Progenitor cell of endocrine pancreas (in vitro differentiated cells): ENCODE measurements at places on chromosomes 7 and 10. TPM values are rescaled to one million over a fixed set of nuclear protein-coding genes. Genes with fewer than 3 reads are reported as not detected.

Gene SPDYE8
- 0.22 TPM in 1 of 2 replicates, not detected in the other for total RNA-seq

Gene CFAP58
- 0.24 and 0.29 TPM in 2 replicates for total RNA-seq

Gene SPDYE2B
- not detected in 2 replicates for total RNA-seq

Gene TUBB8
- total RNA-seq, result 0.71 and 0.77 TPM in 2 replicates

Gene ZSCAN25
- total RNA-seq, result 26.4 and 27.9 TPM in 2 replicates

Gene LRRD1
- 0.31 and 0.34 TPM in 2 replicates for total RNA-seq

Gene RPP38
- total RNA-seq, result 19.0 and 20.0 TPM in 2 replicates

Gene NPC1L1
- 21.0 and 21.2 TPM in 2 replicates for total RNA-seq

GRCh38 chr10:10545771-10546170 is 471.9 kb upstream of the CELF2 start:
- H3K4me3 ChIP-seq, result no peak overlapping the region
- no peaks in the 10 kb centered on the region for H3K36me3 ChIP-seq
- peaks cover 16% of the 10 kb centered on the region for H3K27me3 ChIP-seq
- DNase-seq, result no peak

- no peak for DNase-seq
- H3K27ac ChIP-seq, result no peak overlapping the region
- H3K27me3 ChIP-seq, result no peaks in the 10 kb centered on the region
- H3K4me1 ChIP-seq, result no peaks in the 10 kb centered on the region
Observed at GRCh38 chr7:18877874-18878273, 239.6 kb downstream of the TWIST1 start.

- no peak overlapping the region for H3K4me3 ChIP-seq
- no peak overlapping the region for H3K27ac ChIP-seq
- peaks cover 22% of the 10 kb centered on the region for H3K4me1 ChIP-seq
- no peaks in the 10 kb centered on the region for H3K36me3 ChIP-seq
Observed at GRCh38 chr7:117092785-117093184, 139.5 kb downstream of the ST7 start.

DNA sequence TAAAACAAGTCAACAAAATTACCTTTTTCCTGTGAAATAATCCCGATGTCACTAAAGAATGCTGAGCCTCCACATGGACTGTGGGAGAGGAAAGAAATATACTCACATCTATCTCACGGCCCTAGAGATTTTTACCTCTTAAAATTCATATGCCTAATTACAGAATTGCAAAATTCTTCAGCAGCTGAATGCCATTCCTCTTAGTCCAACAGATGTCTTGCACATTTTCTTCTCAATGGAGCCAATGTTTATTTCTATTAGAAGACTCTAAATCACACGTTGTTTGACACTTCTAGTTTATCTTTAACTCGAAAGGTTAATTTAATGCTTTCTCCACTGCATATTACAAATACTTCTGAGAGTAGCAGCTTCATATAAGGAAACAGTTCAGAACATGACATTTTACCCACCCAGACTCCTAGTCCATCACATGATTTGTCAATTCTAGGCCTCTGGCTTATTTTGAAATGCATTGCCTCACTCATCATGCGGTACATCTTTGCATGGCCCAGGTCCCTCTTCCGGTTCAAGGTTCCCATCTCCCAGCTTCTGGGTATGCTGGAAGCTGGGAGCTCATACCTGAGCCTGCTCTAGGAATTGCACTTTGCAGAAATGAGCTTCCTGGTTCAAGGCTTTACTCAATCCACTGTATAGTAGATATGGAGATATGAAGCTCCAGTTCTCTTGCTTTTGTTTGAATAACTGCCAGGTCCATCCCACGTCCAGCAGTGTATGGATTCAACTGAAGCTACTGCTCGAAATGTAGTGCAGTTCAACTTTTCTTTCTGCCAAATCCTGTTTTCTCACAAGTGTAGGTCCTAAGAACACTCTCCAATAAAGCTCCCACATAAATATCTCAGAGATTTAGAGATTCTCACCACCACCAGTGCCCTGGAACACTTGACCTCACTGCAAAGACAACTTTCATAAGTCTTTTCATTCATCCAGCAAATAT is 306.2 kb downstream of the GPR37 start:
- H3K27me3 ChIP-seq, result no peaks in the 10 kb centered on the region
- H3K4me3 ChIP-seq, result no peak overlapping the region
- H3K4me1 ChIP-seq, result peaks cover 24% of the 10 kb centered on the region

- no peak for DNase-seq
- H3K27me3 ChIP-seq, result peaks cover 7% of the 10 kb centered on the region
- H3K4me3 ChIP-seq, result no peak overlapping the region
- no peaks in the 10 kb centered on the region for H3K36me3 ChIP-seq
Observed at GRCh38 chr7:77409005-77409738, 7.0 kb downstream of the GSAP start.

DNA sequence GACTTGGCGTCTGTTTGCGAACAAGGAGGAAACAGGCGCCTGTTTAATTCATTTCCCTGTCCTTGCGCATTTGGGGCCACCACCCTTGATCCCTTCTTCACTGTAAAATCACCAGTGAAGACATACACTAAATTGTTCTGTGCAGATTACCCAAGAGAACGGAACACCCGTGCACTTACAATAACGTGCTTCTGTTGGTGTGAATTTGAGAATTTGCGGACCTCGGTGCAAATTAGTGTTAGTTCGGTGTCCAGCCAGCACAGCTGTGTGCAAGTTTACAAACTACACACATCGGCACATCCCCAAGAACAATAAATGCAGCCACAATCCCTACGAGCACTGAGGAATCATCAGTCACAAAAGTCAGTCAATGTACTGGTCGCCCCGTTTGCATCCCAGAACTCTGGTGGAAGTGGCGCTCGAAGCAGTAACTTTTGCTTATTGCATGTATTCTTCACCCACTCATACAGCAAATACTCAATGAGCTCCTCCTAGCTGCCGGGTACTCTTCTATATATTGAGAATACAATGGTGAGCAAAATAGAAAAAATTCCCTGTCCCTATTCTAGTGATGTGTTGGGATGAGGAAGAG is 786 bp upstream of the CNOT4 start:
- peaks cover 12% of the 10 kb centered on the region for H3K4me1 ChIP-seq
- no peaks in the 10 kb centered on the region for H3K36me3 ChIP-seq
- no peak overlapping the region for H3K27ac ChIP-seq

- H3K27ac ChIP-seq, result no peak overlapping the region
- H3K4me1 ChIP-seq, result peaks cover 9% of the 10 kb centered on the region
- H3K36me3 ChIP-seq, result no peaks in the 10 kb centered on the region
- H3K4me3 ChIP-seq, result no peak overlapping the region
- peaks cover 6% of the 10 kb centered on the region for H3K27me3 ChIP-seq
Observed at GRCh38 chr10:16853201-16853600, 36.0 kb upstream of the RSU1 start.

- no peaks in the 10 kb centered on the region for H3K36me3 ChIP-seq
- H3K27ac ChIP-seq, result peak overlapping the region; percentile 79
- H3K4me3 ChIP-seq, result no peak overlapping the region
- DNase-seq, result no peak
Observed at GRCh38 chr7:25029075-25029474, 49.1 kb upstream of the OSBPL3 start.

DNA sequence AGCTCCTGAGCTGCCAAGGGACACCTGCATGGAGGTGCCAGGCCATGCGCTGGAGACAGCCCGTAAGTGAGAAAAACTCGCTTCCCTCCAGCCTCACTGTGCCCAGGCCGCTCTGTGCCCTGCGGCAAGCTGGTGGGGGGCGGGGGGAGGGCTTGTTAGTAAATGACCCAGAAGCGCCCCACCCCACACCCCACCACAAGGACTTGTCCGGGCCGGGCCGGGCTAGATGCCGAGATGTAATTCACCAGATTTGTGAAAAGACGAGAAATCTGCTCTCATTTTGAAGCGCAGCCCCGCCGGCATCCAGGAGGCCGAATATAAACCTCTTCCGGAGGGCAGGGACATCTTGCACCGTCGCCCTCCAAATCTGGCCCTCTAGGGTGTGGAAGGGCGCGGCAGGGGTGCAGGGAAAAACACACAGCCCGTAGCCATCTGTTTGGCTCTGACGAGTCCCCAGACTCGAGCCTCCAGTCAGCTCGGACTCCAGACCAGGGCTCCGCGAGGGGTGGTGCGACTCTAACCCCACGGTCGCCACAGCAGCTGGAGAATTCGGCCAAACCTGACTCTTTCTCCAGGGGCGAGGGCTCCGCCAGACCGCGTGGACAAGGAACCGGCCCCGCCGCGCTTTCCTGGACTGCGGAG is 14.8 kb downstream of the TLX1 start:
- H3K27me3 ChIP-seq, result peaks cover 97% of the 10 kb centered on the region
- no peaks in the 10 kb centered on the region for H3K36me3 ChIP-seq
- H3K4me1 ChIP-seq, result no peaks in the 10 kb centered on the region
- H3K4me3 ChIP-seq, result no peak overlapping the region

GRCh38 chr10:4651404-4652037 is 174.5 kb upstream of the AKR1E2 start:
- no peaks in the 10 kb centered on the region for H3K36me3 ChIP-seq
- H3K4me1 ChIP-seq, result no peaks in the 10 kb centered on the region
- H3K27ac ChIP-seq, result no peak overlapping the region
- peaks cover 4% of the 10 kb centered on the region for H3K27me3 ChIP-seq

DNA sequence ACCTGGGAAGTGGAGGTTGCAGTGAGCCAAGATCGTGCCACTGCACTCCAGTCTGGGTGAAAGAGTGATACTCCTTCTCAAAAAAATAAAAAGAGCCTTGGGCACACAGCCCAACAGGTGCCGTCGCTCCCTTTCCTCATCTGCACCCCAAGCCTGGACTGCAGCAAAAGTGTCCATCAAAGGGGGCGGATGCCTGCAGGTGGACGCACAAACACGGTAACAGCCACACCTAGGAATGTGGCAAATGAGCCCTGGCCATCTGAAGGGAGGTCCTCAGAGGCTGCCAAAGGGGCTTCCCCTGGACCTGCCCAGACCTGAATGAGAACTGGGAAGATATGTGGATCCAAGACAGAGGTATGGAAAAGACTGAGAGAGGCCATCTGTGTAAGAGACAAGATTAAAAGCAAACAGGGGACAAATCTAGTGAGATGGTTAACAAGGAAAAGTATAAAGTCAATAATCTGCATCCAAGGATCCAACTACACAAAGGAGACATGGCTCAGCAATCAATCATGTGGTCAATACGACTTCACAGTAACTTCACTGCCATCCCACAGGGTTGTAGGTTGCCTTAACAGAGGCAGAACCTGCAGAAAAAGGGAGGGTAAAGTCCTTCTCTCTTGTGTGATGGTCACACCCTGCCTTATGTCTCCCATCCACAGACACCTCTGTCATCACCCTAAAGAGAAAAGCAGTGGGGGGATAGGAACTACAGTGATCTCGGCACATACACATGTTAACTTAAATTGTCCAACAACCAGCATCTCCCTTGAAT is 25.4 kb downstream of the DRGX start:
- no peaks in the 10 kb centered on the region for H3K4me1 ChIP-seq
- no peaks in the 10 kb centered on the region for H3K36me3 ChIP-seq
- H3K27ac ChIP-seq, result no peak overlapping the region
- H3K4me3 ChIP-seq, result no peak overlapping the region
- DNase-seq, result no peak

DNA sequence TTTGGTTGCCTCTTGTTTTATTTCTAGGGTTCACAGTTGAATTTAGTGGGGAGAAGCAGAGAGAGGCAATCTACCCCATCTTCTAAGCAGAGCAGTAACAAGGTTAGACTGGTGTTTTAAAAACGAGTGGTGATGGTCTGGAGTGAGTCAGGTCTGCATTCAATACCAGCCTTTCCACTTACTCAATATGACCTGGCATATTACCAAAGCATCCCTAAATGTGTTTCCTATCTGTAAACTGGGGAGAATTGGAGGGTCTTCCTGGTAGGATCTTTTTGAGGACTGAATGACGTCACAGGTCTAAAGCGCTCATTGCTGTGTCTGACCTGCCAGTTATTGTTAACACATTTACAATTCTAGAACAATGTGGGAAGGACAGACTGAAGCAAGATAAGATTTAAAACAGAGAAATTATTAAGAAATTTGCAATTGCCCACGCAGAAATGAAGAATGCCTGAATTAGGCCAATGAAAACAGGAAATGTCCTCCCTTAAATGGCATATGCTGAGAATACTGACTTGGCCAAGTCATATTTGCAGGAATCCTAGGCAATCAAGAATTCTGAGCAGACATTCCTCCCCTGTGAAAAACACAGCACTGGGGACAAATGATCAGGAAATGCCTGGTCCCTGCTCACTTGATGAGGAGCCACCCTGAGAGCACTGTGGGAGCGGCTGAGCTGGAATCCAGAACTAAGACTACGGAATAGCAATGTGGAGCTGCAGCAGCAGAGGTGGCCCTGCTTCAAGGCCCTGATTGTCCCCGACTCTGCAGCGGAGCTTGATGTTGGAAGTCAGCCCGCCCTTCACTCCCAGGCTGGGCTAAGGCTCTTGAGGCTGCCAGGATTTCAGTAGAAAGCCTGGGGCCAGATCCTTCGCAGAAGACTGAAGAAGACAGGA is 184.5 kb upstream of the CXCL12 start:
- H3K27ac ChIP-seq, result no peak overlapping the region
- no peaks in the 10 kb centered on the region for H3K4me1 ChIP-seq
- H3K27me3 ChIP-seq, result no peaks in the 10 kb centered on the region
- no peak overlapping the region for H3K4me3 ChIP-seq
- DNase-seq, result no peak

DNA sequence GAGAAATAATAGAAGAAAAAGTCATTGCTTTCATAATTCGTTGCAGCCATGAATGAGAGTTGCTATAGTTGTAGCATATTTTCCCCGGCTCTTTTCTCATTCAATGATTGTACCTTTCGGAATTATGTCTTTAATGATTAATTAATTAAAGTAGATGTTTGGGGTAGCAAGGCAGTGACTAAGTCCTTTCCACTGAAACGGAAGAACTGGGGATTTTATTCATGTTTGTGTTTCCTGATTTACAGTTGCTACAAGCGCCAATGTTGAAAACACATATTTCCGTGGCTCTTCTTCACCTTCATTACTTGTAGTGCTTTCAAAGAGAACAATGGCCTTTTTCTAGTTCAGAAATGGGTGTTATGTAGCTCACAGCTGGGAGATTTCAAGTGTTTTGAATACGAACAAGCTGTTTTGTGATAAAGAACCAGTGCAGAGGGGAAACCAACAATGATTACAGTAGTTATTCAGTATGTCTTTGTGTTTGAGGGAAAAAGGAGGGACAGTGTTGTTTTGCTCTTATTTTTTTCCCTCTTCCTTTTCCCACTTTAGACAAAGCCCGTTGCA is 153.5 kb downstream of the NSUN6 start:
- H3K4me1 ChIP-seq, result no peaks in the 10 kb centered on the region
- no peaks in the 10 kb centered on the region for H3K27me3 ChIP-seq
- DNase-seq, result no peak
- H3K27ac ChIP-seq, result no peak overlapping the region

DNA sequence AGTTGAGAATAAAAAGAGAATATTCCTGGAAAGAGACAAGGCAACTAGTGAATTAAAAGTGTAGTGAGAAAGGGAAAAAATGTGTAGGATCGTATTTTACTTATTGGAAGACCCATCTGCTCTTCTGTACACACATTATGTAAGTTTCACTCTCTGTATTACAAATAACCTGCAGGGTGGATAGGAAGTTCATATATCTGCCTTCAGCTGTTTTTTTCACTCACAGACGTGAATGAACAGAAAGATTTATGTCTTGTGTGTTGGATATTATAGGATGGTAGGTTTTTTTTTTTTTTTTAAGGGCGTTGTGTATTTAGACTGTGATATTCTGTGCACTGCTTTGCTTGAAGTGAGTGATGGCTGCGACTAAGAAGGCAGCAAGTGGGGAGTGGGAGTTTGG is 266.5 kb downstream of the AUTS2 start:
- no peak overlapping the region for H3K4me3 ChIP-seq
- H3K4me1 ChIP-seq, result peaks cover 30% of the 10 kb centered on the region
- H3K36me3 ChIP-seq, result no peaks in the 10 kb centered on the region
- no peaks in the 10 kb centered on the region for H3K27me3 ChIP-seq
- no peak for DNase-seq
- H3K27ac ChIP-seq, result no peak overlapping the region
